K562 (cell line): ENCODE measurements at places on chromosomes 1 and 21. TPM values are rescaled to one million over a fixed set of nuclear protein-coding genes. Genes with fewer than 3 reads are reported as not detected.

- no peaks in the 10 kb centered on the region for H3K4me1 ChIP-seq
- H3K27ac ChIP-seq = no peak overlapping the region
- H3K27me3 ChIP-seq = no peaks in the 10 kb centered on the region
Measured at GRCh38 chr1:115685029-115685705, 43.4 kb downstream of the VANGL1 start.

DNA sequence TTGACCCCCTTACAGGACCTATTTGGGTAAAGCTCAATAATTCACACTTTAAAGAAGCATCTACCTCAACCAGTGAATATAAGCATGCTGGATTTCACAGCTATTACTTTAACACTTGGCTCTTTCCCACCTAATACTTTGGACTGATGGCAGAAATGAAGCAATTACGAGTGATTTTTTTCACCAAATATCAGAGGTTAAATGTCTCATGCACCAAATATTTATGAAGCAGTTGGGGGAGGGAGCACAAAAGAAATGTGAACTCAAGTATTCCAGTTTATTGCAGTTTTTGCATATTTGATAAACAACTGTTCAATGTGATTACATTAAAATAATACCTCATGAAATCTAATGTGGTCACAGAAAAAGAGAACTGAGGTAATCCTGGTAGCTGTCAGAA, 223.6 kb downstream of the LRRC7 start:
- no peaks in the 10 kb centered on the region for H3K4me1 ChIP-seq
- H3K27ac ChIP-seq = no peak overlapping the region
- no peaks in the 10 kb centered on the region for H3K36me3 ChIP-seq

GRCh38 chr1:94596260-94596659, 54.7 kb upstream of the F3 start:
- no peak overlapping the region for H3K4me3 ChIP-seq
- H3K36me3 ChIP-seq = no peaks in the 10 kb centered on the region
- no peaks in the 10 kb centered on the region for H3K4me1 ChIP-seq
- peaks cover 31% of the 10 kb centered on the region for H3K27me3 ChIP-seq

GRCh38 chr1:13770743-13771142, 70.8 kb downstream of the PRDM2 start:
- no peak overlapping the region for H3K27ac ChIP-seq
- H3K4me1 ChIP-seq = no peaks in the 10 kb centered on the region
- H3K4me3 ChIP-seq = no peak overlapping the region

DNA sequence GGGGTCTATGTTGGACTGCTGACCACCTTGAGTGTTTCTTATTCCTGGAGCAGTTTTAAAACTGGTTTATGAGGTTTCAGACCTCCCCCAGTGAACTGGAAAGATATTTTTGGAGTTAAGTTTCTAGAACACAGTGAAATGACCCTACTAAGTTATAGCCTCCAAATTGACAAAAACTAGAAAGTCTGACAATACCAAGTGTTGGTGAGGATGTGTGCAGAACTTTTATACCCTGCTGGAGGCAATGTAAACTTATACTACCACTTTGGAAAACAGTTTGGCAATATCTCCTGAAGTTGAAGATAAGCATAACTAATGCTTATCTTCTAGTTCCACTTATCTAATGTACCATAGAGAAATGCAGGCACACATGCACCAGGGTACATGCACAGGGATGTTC, 10.4 kb downstream of the OLFML2B start:
- H3K4me1 ChIP-seq = no peaks in the 10 kb centered on the region
- no peaks in the 10 kb centered on the region for H3K36me3 ChIP-seq
- no peak for DNase-seq
- H3K27ac ChIP-seq = no peak overlapping the region
- H3K27me3 ChIP-seq = peaks cover 50% of the 10 kb centered on the region

DNA sequence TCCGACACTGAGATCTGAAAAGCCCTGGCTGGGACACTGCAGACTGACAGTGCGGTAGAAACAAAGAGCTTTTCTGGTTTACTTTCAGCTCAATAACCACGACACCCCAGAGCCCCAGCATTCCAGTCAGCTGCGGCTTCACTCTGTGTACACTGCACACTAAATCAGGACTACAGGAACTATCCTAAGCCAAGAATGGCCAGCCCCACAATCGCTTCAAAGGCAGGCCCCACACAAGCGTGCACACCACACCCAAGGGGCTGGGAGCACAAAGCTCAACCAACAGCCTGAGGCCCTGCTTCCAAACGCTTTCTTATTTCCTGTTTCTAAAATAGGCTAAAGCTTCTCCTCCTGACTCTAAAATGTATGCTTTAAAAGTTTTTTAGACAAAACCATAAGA, 28.4 kb downstream of the URB1 start:
- no peak overlapping the region for H3K27ac ChIP-seq
- DNase-seq = no peak
- H3K4me3 ChIP-seq = no peak overlapping the region

GRCh38 chr1:215673943-215674342, 106.8 kb downstream of the KCTD3 start:
- no peak overlapping the region for H3K27ac ChIP-seq
- H3K4me3 ChIP-seq = no peak overlapping the region
- H3K27me3 ChIP-seq = no peaks in the 10 kb centered on the region
- H3K36me3 ChIP-seq = no peaks in the 10 kb centered on the region

- no peak within 1 kb of the TSS for H3K4me3 ChIP-seq
- no peaks in the 10 kb centered on the region; the same call in 2 of the 3 replicates for H3K4me1 ChIP-seq
- H3K36me3 ChIP-seq = no peaks in the 10 kb centered on the region
- peak; percentile 14 for DNase-seq
- peaks cover 66% of the 10 kb centered on the region for H3K27me3 ChIP-seq
- no peak within 1 kb of the TSS for H3K27ac ChIP-seq
Measured at GRCh38 chr1:213987927-213988506, at the start of gene PROX1. PROX1 (plus strand) TSS chr1:213987973; CDS start chr1:213996536, 8,563 bp downstream.

GRCh38 chr1:244449936-244450508, 1.7 kb downstream of the ADSS2 start:
- H3K36me3 ChIP-seq = peaks cover 51% of the 10 kb centered on the region
- peaks cover 27% of the 10 kb centered on the region for H3K4me1 ChIP-seq
- H3K4me3 ChIP-seq = peak overlapping the region; percentile 72
- no peaks in the 10 kb centered on the region for H3K27me3 ChIP-seq
- no peak for DNase-seq

DNA sequence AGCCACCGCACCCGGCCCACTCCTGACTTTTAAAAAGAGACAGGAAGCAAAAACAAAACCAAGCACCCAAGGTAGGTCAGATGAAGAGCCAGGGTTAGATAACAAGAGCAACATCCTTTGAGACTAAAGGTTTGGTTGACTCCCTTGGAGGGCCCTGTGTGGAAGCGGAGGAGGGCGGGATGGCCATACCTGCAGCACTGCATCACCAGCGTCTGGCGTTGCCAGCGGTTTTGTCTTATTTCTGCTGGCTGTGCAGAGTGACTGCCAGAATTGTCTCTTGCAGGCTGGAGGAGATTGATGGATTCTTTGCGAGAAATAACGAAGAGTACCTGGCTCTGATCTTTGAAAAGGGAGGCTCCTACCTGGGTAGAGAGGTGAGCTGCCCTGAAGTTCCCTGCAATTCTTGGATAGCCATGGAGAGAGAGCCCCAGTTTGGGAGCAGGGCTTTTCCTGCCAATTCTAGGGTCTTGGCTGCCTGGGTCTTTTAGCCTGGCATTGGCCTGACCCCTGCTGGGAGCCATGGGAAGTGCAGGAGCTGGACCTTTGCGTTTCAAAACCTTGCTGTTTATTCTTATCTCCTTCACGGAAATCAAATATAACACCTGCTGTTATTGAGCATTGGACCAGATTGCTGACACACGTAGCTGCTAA, 24.0 kb downstream of the QSOX1 start:
- no peak overlapping the region for H3K4me3 ChIP-seq
- no peaks in the 10 kb centered on the region for H3K27me3 ChIP-seq
- DNase-seq = peak; percentile 79
- H3K36me3 ChIP-seq = no peaks in the 10 kb centered on the region
- no peaks in the 10 kb centered on the region for H3K4me1 ChIP-seq
- no peak overlapping the region for H3K27ac ChIP-seq

DNA sequence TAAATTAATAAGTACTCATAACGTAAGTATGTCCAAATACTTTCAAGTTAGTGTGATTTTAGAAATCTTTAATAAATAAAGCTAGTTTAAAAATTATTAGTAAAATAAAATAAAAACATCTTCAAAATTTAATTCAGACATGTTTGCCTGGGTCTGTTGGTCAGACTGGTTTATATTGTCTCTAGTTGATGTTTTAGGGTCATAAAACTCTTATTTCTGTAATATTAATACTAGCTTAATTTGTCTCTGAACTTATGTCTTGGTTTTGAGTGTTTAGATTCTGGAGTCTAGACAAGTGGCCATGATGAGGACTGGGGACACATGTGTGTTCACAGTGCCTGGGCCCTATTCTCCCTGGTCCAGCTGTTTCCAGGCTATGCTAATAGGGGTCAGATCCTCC, 184.5 kb upstream of the TNR start:
- DNase-seq = no peak
- H3K27ac ChIP-seq = no peak overlapping the region
- H3K27me3 ChIP-seq = no peaks in the 10 kb centered on the region
- no peak overlapping the region for H3K4me3 ChIP-seq
- H3K4me1 ChIP-seq = no peaks in the 10 kb centered on the region

- no peak for DNase-seq
- H3K27me3 ChIP-seq = peaks cover 12% of the 10 kb centered on the region
- no peaks in the 10 kb centered on the region for H3K4me1 ChIP-seq
- no peak overlapping the region for H3K27ac ChIP-seq
- no peak overlapping the region for H3K4me3 ChIP-seq
Measured at GRCh38 chr1:20339811-20340457, 49.3 kb downstream of the VWA5B1 start.

GRCh38 chr1:157073944-157074685, 25.5 kb downstream of the ETV3L start:
- H3K27ac ChIP-seq = no peak overlapping the region
- H3K27me3 ChIP-seq = no peaks in the 10 kb centered on the region; the same call in 1 of the 3 replicates
- peak; percentile 55 for DNase-seq
- H3K4me1 ChIP-seq = no peaks in the 10 kb centered on the region; the same call in 2 of the 3 replicates

- H3K4me3 ChIP-seq = no peak overlapping the region
- no peak for DNase-seq
- no peaks in the 10 kb centered on the region for H3K36me3 ChIP-seq
- no peak overlapping the region for H3K27ac ChIP-seq
Measured at GRCh38 chr1:109759513-109760334, 4.0 kb downstream of the EPS8L3 start.

- H3K27me3 ChIP-seq = peaks cover 21% of the 10 kb centered on the region; the same call in 2 of the 3 replicates
- H3K27ac ChIP-seq = no peak overlapping the region
- H3K4me3 ChIP-seq = no peak overlapping the region
- DNase-seq = peak; percentile 77
- no peaks in the 10 kb centered on the region for H3K4me1 ChIP-seq
- H3K36me3 ChIP-seq = no peaks in the 10 kb centered on the region
Measured at GRCh38 chr1:25204797-25205480, 27.4 kb downstream of the SYF2 start.

DNA sequence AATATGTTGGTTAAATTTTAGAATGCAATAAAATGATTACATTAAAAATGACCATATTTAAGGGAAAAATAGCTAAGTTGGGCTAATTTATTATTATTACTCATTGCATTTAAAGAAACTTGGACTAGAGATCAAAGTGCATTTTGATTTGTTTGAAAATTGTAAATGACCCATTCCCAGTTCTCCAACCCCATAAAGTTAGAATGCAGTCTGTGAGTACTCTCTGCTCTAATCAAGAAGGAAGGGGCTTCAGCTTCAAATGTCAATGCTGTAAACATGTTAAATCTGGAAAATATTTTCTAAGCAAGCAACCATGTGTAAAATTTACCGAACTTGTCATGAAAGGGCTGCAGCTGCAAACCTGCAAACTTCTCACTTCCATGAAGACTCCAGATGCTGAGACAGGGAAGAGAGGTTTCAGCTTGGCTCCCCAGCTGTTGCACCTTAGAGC, 232.7 kb downstream of the TTLL7 start:
- no peaks in the 10 kb centered on the region for H3K36me3 ChIP-seq
- DNase-seq = no peak
- no peak overlapping the region for H3K27ac ChIP-seq

DNA sequence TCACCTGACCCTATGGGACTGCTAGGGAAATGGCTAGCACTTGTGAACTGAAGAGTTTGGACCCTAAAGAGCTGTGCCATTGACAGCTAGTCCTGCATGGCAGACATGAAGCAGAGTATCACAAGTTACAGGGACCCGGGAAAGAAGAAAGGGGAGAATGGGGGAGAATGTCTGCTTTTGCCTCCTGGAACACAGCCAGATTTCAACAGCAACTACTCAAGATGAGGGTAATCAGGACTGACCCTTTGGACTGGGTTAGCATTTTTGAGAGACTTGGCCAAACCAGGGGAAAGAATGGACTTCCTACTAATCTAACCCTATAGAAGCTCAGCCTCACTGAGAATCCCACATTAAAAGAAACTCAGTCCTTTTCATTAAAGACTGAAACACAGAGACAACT, 8.7 kb upstream of the UTP25 start:
- H3K36me3 ChIP-seq = no peaks in the 10 kb centered on the region
- peaks cover 8% of the 10 kb centered on the region; the same call in 2 of the 3 replicates for H3K27me3 ChIP-seq
- no peak for DNase-seq
- no peak overlapping the region for H3K27ac ChIP-seq
- H3K4me1 ChIP-seq = no peaks in the 10 kb centered on the region
- no peak overlapping the region for H3K4me3 ChIP-seq

DNA sequence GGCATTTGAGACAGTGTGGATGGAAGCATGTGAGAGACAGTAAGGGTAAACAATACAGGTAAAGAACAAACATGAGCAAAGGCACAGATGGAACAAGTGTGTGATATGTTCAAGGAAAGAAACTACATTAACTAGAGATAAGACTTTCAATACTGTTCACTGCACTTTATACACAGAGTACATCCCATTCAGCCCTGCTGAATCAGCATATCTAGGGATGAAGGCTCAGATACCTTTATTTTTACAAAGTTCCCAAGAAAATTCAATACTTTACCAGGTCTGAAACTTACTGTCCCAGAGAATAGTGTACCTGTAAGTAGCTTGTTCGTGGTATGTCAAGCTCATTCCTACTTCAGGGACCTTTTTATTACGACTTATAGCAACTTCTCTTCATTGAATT, 122.5 kb downstream of the LHX4 start:
- H3K4me3 ChIP-seq = no peak overlapping the region
- H3K4me1 ChIP-seq = no peaks in the 10 kb centered on the region
- H3K36me3 ChIP-seq = no peaks in the 10 kb centered on the region
- no peak overlapping the region for H3K27ac ChIP-seq
- no peaks in the 10 kb centered on the region for H3K27me3 ChIP-seq

DNA sequence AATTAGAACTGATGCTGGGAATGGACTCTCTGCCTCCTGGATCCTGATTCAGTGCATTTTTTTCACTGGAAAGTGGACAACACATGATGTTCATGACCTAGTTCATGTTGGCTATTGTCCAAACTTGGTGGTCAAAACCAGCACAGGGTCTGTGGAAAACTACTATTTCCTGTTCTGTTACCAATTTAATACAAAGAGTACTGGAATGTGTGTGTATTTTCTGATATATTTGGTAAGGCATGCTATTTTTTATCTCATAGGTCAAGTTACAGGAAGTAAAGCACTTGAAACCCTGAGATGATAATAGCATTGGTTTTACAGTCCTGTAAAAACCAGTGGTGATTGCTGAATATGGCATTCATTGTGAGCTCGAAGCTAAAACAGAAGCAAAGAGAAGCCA, 89.9 kb downstream of the SGIP1 start:
- no peak overlapping the region for H3K27ac ChIP-seq
- H3K4me3 ChIP-seq = no peak overlapping the region
- H3K4me1 ChIP-seq = no peaks in the 10 kb centered on the region

- H3K4me3 ChIP-seq = no peak overlapping the region
- DNase-seq = no peak
- H3K36me3 ChIP-seq = no peaks in the 10 kb centered on the region
- no peaks in the 10 kb centered on the region for H3K4me1 ChIP-seq
- no peak overlapping the region for H3K27ac ChIP-seq
Measured at GRCh38 chr1:221806984-221807383, 65.1 kb upstream of the DUSP10 start.

OR2C3 gene
- total RNA-seq = 0.02 TPM in 1 of 2 replicates, not detected in the other

SPRR4 gene
- total RNA-seq = not detected in 2 replicates

CA6 gene
- total RNA-seq = not detected in 2 replicates

LEMD1 gene
- total RNA-seq = 0.47 and 0.60 TPM in 2 replicates

LCE1A gene
- not detected in 2 replicates for total RNA-seq

TSACC gene
- 1.0 and 1.1 TPM in 2 replicates for total RNA-seq

BTBD8 gene
- total RNA-seq = 1.2 and 1.5 TPM in 2 replicates

AGMAT gene
- 0.07 TPM in 1 of 2 replicates, not detected in the other for total RNA-seq
